Panc1 (cell line): ENCODE measurements at places on chromosomes 16 and 17. TPM values are rescaled to one million over a fixed set of nuclear protein-coding genes. Genes with fewer than 3 reads are reported as not detected.

The EPX gene
- not detected for total RNA-seq

The OR1F1 gene
- 0.26 TPM for total RNA-seq

The PABPN1L gene
- not detected for total RNA-seq

The CDH11 gene
- 0.64 TPM for total RNA-seq

The ADPRM gene
- 2.4 TPM for total RNA-seq

The TBC1D26 gene
- total RNA-seq: 0.05 TPM

The RNF43 gene
- 4.7 TPM for total RNA-seq

The ZNF469 gene
- 1.3 TPM for total RNA-seq

The ALG1 gene
- 46.6 TPM for total RNA-seq

The HOXB7 gene
- total RNA-seq: 44.0 TPM

The GPR139 gene
- total RNA-seq: not detected

The CHST4 gene
- 1.1 TPM for total RNA-seq

The B4GALNT2 gene
- total RNA-seq: not detected

- DNase-seq: peak; percentile 54
Observed at GRCh38 chr17:78736526-78737079, 45.5 kb downstream of the CYTH1 start.

- no peak for DNase-seq
Observed at GRCh38 chr17:76612977-76613851, 27.6 kb upstream of the ST6GALNAC2 start.

DNA sequence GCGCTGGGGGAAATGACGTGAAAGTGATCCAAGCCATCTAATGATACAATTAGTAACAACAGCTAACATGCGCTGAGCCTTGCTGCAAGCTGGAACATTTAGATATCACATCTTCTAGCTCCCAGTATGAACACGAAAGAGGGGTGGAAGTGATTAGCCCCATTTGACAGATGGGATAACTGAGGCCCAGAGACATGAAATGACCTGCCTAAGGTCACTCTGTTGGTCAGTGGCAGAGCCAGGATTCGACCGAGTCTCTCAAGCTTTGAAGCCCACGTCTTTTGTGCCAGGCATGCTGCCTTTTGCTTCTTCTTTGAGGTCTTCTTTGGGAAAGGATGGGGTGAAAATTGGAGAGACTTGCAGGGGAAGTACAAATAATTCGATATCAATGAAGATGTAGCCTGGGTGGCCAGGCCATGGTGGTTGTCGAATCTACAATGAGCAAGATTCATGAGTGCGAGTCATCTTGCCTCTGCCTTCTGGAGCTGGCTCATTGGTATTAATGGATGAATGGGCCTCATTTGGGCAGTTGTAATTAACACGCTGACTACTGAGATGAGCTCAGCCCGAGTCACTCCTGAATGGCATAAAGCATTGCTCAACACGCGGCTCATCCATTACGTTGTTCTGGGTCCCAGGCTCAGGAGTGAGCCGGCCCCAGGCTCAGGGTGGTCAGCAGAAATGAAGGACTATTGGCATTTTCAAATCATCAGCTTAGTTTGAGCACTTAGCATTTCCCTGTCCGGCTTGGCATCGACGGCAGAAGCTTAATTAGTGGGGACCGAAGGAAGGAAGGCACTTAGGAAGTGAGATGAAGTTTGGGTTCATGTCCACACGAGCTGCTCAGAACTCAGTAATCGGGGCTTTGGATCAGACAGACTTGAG lies 28.0 kb upstream of the GPRC5B start:
- no peak for DNase-seq

GRCh38 chr17:10149573-10150399 lies 48.6 kb downstream of the GAS7 start:
- no peak for DNase-seq

DNA sequence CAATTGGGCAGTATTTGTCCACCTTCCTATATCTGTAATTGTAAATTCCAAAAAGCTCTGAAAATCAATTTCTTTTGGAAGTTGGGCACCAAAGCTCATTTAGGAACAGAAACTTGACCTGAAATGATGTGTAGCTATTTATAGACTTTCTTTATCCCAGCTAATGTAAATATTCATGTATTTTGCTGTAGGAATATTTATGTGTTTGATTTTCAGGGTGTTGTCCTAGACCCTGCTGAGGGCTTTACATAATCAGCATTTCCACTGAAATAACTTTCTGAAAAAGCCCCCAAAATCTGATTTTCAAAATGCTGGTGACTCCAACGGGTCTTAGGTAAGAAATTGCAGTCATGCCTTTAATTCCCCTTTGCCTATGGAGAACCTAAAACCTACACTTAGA lies 4.1 kb downstream of the RBFOX1 start:
- DNase-seq: no peak

- no peak for DNase-seq
Observed at GRCh38 chr16:19523184-19523558, 571 bp upstream of the CCP110 start.

GRCh38 chr17:70091005-70091568 lies 16.1 kb downstream of the KCNJ16 start:
- no peak for DNase-seq

DNA sequence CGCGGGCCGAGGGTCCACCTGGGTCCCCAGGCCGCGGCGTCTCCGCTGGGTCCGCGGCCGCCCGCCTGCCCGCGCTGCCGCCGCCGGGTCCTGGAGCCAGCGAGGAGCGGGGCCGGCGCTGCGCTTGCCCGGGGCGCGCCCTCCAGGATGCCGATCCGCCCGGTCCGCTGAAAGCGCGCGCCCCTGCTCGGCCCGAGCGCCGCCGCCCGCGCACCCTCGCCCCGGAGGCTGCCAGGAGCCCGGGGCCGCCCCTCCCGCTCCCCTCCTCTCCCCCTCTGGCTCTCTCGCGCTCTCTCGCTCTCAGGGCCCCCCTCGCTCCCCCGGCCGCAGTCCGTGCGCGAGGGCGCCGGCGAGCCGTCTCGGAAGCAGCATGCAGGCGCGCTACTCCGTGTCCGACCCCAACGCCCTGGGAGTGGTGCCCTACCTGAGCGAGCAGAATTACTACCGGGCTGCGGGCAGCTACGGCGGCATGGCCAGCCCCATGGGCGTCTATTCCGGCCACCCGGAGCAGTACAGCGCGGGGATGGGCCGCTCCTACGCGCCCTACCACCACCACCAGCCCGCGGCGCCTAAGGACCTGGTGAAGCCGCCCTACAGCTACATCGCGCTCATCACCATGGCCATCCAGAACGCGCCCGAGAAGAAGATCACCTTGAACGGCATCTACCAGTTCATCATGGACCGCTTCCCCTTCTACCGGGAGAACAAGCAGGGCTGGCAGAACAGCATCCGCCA lies 504 bp downstream of the FOXC2 start:
- DNase-seq: no peak

DNA sequence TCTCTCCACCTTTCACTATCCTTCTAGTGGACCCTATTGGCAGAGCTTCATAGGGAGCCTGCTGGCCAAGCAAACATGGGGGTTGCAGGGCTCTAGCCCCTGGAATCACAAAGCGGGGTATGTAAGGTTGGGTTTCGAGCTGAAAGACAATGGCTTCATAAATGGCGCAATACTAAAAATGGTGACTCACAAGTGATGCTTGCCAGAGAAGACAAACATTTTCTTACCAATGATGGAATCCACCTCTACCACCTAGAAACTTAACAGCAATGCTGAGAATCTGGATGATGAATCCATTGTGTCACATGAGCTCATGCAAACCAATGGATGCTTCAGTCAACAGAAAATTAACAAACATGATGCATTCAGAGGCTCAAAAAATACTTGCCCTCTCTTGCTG lies 375.3 kb upstream of the PSMD7 start:
- no peak for DNase-seq

GRCh38 chr16:85354686-85355514 lies 242.6 kb upstream of the CIBAR2 start:
- no peak for DNase-seq

DNA sequence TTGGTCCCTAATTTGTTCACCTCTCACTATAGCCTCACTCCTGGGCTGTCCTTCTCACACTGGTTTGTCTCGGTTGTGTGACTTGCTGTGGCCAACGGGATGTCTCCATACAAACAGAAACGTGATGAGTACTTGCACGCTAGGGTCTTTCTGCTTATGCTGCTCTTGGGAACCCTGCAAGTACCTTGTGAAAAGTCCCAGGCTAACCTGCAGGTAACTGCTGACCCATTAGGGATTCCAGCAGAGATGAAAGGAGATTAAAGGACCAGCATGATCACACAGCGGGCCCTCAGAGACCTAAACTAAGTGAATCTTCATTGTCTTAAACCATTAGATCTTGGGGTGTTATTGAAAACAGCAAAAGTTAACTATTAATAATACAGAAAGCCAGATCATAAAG lies 562.8 kb upstream of the GOT2 start:
- no peak for DNase-seq

DNA sequence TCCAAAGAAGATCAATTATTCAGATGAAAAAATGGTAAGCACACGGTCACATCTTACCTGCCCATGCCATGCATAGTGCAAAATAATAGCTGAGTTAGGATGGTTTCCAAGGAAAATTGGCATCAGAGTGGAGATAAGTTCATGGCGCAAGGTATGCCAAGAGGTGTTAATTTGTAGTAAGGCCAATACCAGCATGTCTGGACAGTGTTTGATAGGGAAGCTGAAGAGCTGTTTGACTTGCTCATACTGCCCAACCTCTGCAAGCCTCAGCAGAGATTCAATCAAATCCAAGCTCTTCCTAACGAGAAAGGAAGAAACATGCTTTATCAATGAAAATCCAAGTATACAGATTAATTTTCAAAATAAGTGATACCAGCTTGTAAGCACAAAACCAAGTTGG lies 51.0 kb downstream of the CNOT1 start:
- DNase-seq: no peak

DNA sequence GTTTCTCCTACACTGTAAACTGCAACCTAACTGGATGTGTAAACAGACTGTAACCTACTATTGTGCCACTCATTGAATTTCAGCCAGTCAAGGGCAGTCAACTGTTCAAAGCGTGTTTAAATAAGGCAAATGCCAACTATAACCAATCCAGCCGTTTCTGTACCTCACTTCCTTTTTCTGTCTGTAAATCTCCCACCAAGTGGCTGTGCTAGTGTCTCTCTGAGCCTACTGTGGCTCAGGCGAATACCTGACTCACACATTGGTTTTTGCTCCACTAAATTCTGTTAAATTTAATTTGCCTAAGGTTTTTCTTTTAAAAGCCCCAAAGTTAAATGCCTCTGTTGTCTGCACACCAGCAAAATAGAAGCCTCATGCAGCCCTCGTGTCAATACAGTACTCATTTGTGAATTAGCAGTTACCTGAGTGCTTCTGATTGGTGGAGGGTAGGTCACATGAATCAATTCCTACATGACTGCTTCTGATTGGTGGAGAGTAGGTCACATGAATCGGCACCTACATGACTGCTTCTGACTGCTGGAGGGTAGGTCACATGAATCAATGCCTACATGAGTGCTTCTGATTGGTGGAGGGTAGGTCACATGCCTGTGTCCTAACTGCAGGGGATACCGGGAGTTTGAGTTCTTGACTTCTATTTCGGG lies 31.1 kb upstream of the CCR7 start:
- DNase-seq: no peak

DNA sequence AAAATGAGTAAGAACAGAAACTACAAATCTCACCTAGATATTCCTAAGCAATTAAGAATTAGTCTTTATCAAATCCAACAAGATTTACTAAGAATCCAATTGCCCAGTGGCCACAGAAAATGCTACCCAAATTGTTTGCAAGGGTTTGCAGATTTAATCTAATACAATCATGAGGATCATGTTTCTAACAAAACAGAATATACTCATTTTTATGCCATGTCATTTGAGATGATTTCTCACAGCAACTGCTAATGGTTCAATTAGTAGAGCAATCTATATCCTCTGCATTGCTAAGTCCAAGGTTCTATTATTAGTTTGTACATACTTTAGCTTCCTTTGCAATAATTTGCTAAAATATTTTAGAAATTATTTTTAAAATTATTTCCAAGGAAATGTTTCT lies 41.2 kb downstream of the HELZ start:
- DNase-seq: no peak

GRCh38 chr16:30889721-30890120 lies 4.2 kb downstream of the BCL7C start:
- DNase-seq: no peak

DNA sequence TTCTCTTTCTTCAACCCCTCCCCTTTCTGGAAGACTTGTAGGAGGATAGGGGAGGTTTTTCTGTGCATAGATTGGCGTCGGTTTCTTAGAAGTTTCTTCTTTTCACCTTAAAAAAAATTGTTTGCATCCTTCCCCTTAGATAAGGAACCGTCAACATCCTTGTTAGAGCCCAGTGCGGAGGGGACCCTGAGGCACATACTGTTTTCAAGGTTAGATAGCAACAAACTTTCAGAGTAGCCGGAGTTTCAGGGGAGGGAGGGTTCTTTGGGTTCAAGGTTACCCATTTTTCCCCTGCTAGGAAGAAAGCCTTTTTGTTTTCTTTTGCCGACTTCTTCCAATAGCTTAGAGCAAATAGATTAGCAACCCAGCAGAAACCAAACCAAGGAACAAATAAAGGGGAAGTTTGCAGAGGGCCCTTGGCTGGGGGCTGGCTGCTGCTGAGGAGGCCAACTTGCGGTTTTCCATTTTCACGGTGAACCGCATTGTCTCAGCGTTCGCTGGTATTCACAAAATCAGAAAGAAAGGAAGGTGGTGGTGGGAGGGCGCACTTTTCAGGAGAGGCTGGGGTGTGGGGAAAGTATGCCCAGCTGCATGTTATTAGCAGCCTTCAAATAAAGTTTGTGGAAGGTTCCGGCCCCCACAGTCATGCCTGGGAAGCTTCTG lies 28.8 kb downstream of the MSI2 start:
- no peak for DNase-seq

DNA sequence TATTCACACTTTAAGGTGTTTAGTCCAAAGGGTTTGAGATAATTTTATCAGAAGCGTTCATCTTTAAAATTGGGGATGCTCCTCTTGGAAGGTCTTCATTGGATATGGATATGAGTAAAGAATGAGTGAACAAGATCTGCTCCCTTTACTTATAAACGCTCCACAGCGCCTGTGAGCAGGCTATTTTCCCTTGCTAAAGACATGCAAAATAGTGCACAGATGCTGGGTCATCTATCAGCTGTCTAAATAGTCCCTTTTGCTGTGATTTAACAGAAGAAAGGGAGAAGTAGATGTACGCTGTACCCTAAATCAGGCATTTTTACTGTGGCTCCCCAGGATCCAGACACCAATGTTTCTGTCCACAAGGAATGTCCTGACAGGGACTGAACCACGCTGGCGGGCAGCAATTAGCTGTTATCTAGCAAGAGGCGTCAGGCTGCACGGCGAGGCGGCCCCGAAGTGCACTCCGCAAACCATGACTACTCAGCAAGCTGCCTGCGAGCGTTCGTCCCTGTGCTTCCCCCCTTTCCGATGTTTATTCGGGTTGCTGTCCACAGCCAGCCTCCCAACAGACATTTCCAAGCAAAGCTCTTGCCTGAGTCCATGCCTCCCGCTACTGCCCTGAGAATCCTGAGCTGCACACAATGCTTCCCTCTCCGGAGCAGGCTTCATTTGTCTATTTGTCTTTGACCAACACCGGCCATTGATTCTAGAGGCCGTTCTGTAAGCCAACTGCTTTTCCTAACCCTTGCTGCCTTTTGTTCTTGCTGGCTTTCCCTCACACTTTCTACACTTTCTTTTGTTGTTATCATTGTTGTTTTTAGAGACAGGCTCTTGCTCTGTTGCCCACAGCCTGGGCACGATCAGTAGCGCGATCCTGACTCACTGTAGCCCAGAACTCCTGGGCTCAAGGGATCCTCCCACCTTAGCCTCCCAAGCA lies 55.7 kb upstream of the CNEP1R1 start:
- no peak for DNase-seq
